ENCODE measurements at places on chromosomes 3 and 15. TPM values are rescaled to one million over a fixed set of nuclear protein-coding genes. Genes with fewer than 3 reads are reported as not detected.
A peak's percentile ranks its signal among the peaks of the same experiment; 100 is the strongest.

Gene DISP2
- 0.37 TPM for total RNA-seq

Gene CD200
- 50.0 TPM for total RNA-seq

GRCh38 chr3:160395297-160395696 lies 3.7 kb downstream of the IFT80 start:
- H3K36me3 ChIP-seq: no peaks in the 10 kb centered on the region
- no peak overlapping the region for H3K4me3 ChIP-seq
- H3K27me3 ChIP-seq: no peaks in the 10 kb centered on the region
- peaks cover 14% of the 10 kb centered on the region for H3K4me1 ChIP-seq

GRCh38 chr3:161054860-161055604 lies 50.1 kb downstream of the B3GALNT1 start:
- no peaks in the 10 kb centered on the region for H3K4me1 ChIP-seq
- H3K4me3 ChIP-seq: no peak overlapping the region
- DNase-seq: no peak
- no peaks in the 10 kb centered on the region for H3K27me3 ChIP-seq
- H3K36me3 ChIP-seq: no peaks in the 10 kb centered on the region
- no peak overlapping the region for H3K27ac ChIP-seq

DNA sequence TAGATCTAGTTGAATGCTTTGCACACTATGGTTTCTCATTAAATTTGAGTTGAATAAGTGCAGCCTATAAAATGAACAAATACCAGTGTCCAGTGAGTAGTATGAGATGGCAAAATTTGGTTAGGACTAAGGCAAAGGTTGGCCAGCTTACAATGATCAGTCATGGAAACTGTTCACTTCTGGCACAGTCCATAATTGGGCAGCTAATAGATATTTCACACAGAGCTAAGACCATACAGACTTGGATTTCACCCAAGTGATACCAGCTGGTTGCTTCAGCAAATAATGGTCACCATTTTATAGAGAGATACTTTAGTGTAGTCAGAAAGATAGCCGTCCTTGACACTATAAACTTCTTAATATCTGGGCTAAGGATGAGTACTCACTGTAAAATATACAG lies 15.7 kb downstream of the GAP43 start:
- no peak overlapping the region for H3K4me3 ChIP-seq
- no peak overlapping the region for H3K27ac ChIP-seq
- H3K4me1 ChIP-seq: no peaks in the 10 kb centered on the region
- no peaks in the 10 kb centered on the region for H3K27me3 ChIP-seq
- DNase-seq: no peak

- H3K27me3 ChIP-seq: peaks cover 28% of the 10 kb centered on the region
- DNase-seq: peak; percentile 90
- H3K4me3 ChIP-seq: peak overlapping the region; percentile 76
- no peaks in the 10 kb centered on the region for H3K36me3 ChIP-seq
- H3K27ac ChIP-seq: peak overlapping the region; percentile 82
These were observed 1.0 kb upstream of the IGF2BP2 start for GRCh38 chr3:185825639-185826481.

Gene NR2C2
- total RNA-seq: 22.3 TPM

Gene PEX5L
- not detected for total RNA-seq

Gene TRIM42
- total RNA-seq: not detected

DNA sequence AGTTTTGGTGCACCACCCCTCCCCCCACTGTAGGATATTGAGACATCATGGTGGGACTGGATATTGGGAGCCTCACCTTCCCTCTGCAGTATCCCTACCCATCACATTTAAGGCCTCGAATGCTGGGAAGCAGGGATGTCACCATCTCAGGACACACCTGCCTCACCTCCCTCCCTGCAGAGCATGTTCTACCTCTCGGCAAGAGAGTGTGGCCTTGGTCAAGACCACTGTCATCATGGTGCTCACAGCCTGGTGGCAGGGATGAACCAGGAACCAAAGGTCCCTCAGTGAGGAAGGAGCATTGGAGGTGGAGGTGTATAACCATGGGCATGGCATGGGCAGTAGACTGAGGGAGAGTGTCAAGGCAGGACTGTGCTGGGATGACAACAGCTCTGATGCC lies 104.8 kb downstream of the CORO2B start:
- H3K27ac ChIP-seq: no peak overlapping the region
- no peak overlapping the region for H3K4me3 ChIP-seq
- no peaks in the 10 kb centered on the region for H3K4me1 ChIP-seq
- no peaks in the 10 kb centered on the region for H3K27me3 ChIP-seq
- no peak for DNase-seq

DNA sequence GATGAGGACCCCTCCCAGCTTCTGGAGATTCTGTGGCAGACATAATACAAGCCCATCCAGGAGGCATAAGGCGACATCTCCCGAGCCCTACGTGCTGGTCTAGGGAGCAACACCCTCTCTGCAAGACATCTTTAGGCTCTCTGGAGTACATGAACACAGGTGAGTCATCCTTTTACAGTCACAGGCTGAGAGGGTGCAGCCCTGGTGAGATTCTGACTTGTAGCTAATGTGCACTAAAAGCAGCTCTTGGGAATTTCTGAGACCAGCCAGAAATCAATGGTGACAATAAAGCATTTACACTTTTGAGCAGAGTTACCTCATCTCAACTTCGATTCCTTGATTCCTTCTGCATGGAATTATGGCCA lies 131.1 kb downstream of the XXYLT1 start:
- no peaks in the 10 kb centered on the region for H3K4me1 ChIP-seq
- H3K27ac ChIP-seq: no peak overlapping the region
- H3K36me3 ChIP-seq: no peaks in the 10 kb centered on the region
- no peak for DNase-seq
- H3K27me3 ChIP-seq: no peaks in the 10 kb centered on the region
- no peak overlapping the region for H3K4me3 ChIP-seq

DNA sequence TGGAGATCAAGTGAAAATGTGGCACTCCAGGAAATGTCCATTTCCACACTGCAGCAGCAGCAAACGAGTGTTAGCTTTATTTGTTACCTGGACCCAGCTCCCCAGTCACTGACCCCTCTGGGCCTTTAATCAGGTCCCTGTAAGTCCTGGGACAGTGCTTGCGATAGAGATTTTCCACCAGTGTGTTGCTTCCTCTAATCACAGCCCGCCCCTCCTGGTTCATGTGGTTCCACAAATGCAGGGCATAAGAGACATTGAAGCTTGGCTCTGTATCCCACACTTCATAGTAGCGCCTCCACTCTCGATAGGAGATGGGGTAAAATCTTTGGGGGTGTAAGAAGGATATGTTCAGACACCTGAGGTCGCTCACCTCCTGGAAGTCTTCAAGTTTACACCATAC lies 8.0 kb downstream of the A4GNT start:
- DNase-seq: no peak
- H3K27ac ChIP-seq: no peak overlapping the region
- H3K4me3 ChIP-seq: no peak overlapping the region
- H3K4me1 ChIP-seq: peaks cover 12% of the 10 kb centered on the region

Gene GUCA1C
- not detected for total RNA-seq

DNA sequence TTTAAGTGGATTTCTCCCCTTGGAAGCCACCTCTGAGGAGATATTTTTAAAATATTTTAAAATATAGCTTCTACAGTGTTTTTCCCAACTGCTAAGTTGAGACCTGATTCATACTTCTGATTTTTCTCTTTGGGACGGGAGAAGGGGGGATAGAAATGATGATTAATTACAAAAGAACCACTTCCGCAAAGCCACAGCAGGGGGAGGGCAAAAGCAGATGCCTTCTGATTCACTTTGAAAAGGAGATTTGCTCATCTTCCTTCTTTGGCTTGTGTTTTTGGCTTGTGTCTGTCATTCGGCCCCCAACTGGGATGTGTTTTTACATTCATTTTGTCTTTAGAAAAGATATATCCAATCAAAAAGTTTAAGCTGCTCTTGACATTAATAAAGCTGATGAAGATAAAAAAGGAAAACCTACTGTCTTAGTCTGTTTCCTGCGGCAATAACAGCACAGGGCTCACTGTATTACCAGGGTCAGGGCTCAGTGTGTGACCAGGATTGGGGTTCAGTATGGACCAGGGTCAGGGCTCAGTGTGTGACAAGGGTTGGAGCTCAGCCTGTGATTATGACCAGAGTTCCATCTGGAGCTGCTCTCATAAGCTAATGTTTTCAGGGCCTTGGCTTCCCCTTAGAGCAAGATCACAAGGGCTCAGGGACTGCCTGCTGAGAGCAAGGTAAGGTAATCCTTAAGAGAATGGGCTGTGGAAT lies 223.2 kb downstream of the MTHFS start:
- no peaks in the 10 kb centered on the region for H3K36me3 ChIP-seq
- H3K4me1 ChIP-seq: no peaks in the 10 kb centered on the region
- peaks cover 11% of the 10 kb centered on the region for H3K27me3 ChIP-seq
- no peak overlapping the region for H3K4me3 ChIP-seq

Gene ADAMTS9
- 38.7 TPM for total RNA-seq

DNA sequence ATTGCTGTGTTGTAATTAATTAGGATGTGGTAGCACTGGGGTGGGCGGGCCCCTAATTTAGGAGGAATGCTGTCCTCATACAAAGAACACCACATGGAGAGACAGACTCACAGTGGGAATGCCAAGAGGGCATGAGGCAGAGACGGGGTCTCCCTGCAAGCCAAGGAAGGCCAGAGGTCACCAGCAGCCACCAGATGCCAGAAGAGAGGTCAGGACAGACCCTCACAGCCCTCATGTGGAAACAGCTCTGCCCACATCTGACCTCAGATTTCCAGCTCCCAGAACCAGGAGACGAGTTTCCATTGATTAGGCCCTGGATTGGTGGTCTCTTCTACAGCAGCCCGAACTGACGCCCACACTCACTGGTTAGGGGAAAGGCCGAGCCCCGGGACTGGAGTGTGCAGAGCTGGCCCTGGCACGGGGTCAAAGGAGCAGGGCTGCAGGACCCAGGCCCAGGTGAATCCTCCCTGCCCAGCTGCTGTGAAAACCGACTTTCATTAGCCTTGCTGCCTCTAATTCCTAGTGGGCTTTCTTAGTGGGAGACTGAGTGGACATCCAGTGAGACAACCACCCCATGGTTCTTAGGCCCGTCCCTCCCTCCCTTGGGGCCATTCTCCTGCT lies 43.0 kb upstream of the SLC41A3 start:
- H3K36me3 ChIP-seq: no peaks in the 10 kb centered on the region
- no peaks in the 10 kb centered on the region for H3K27me3 ChIP-seq
- peaks cover 15% of the 10 kb centered on the region for H3K4me1 ChIP-seq
- DNase-seq: no peak

DNA sequence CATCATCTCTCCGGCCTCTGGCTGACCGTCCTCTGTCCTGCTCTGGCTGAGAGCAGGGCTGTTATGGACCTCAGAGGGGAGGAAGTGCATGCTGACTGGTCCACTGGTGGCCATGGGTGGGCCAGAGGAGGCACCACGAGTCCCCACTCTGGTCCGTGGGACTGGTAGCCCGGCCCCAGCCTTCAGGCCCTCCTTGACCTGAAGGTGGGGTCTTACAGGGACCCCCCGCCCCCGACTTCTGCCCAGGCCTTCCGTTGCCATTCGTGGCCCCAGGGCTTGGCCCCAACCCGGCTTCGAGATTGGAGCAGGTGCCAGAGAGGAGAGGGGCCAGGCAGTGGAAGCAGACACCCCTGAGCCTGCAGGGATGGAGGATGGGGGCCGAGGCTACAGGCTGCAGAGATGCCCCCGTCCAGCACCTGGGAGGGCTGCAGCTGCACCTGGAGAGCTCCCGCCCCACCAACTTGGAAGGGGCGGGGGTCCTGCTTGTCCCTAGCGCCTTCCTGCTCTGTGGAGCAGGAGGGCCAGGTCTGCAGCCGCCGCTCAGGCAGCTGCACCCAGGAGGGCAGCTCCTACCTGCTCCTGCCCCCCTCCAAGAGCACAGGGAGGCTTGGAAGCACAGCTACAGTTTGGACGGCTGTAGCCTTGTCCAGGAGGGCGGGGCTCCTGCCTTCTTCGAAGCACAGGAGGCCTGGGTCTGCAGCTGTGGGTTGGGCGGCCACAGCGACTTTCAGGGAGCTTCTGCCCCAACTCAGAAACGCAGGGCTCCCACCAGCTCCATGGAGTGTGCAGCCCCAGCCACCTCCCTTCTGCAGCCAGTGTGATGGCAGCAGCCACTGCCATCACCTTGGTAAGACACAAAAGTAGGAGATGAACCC lies 142.5 kb downstream of the KLF13 start:
- H3K36me3 ChIP-seq: no peaks in the 10 kb centered on the region
- peaks cover 15% of the 10 kb centered on the region for H3K4me1 ChIP-seq
- no peak for DNase-seq

DNA sequence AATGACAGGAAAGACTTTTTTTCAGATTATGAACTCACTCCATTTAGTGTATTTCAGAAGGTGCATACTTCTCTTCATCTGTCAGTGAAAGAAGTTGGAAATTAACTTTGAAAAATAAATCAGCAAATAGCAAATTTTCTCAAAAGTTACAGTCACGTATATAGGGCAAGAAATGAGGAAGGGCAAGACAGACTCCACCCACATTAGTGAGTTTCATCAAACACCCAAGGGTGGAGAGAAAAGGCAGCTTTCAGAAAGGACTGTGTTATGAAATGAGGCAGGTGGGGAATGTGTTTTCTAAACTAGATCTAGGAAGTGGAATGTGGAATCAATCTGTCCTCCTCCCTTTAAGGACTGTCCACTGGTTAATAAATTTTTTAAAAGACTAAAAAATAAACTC lies 2.9 kb downstream of the SLC22A13 start:
- DNase-seq: no peak
- no peak overlapping the region for H3K27ac ChIP-seq
- H3K4me3 ChIP-seq: no peak overlapping the region
- H3K4me1 ChIP-seq: no peaks in the 10 kb centered on the region

Gene GOLGA8T
- not detected for total RNA-seq

DNA sequence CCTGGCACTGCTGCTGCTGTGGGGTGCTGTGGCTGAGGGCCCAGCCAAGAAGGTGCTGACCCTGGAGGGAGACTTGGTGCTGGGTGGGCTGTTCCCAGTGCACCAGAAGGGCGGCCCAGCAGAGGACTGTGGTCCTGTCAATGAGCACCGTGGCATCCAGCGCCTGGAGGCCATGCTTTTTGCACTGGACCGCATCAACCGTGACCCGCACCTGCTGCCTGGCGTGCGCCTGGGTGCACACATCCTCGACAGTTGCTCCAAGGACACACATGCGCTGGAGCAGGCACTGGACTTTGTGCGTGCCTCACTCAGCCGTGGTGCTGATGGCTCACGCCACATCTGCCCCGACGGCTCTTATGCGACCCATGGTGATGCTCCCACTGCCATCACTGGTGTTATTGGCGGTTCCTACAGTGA lies 2.1 kb downstream of the GRM2 start:
- no peak overlapping the region for H3K27ac ChIP-seq
- no peak for DNase-seq
- peaks cover 14% of the 10 kb centered on the region for H3K4me1 ChIP-seq
- peaks cover 15% of the 10 kb centered on the region for H3K27me3 ChIP-seq
- no peak overlapping the region for H3K4me3 ChIP-seq

DNA sequence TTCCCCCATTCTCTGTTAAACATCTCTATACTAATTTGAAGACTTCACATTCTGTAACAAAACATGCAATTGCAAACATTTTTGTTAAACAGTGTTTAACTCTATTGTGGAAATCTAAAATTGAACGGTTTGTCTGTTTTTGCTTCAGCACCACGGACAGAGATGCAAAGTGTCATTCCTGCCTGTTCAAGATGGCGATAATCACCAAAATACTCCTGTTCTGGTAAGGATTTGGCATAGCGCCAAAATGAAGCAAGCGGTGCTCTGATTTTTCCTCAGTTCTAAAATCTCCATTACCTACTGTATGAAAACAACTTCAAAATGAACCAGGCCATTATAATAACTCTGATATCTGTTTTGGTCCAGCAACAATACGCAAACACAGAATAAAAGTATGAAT lies 129.7 kb upstream of the TUSC7 start:
- no peak overlapping the region for H3K27ac ChIP-seq
- DNase-seq: no peak
- H3K27me3 ChIP-seq: no peaks in the 10 kb centered on the region

- no peak overlapping the region for H3K27ac ChIP-seq
- no peaks in the 10 kb centered on the region for H3K27me3 ChIP-seq
- H3K4me3 ChIP-seq: no peak overlapping the region
- DNase-seq: no peak
- peaks cover 27% of the 10 kb centered on the region for H3K36me3 ChIP-seq
These were observed 1.8 kb downstream of the ICE2 start for GRCh38 chr15:60477164-60477563.

Gene NRG4
- 42.0 TPM for total RNA-seq
